ENCODE measurements at places on chromosomes 6 and 20. TPM values are rescaled to one million over a fixed set of nuclear protein-coding genes. Genes with fewer than 3 reads are reported as not detected.

The GRM1 gene
- total RNA-seq: not detected

The CLPSL1 gene
- not detected for total RNA-seq

The C20orf141 gene
- not detected for total RNA-seq

The PRSS16 gene
- total RNA-seq: not detected
